ENCODE measurements at places on chromosomes 6 and 20.
A peak's percentile ranks its signal among the peaks of the same experiment; 100 is the strongest.

GRCh38 chr20:1375515-1375914 is 17.3 kb downstream of the FKBP1A start:
- DNase-seq: no peak

DNA sequence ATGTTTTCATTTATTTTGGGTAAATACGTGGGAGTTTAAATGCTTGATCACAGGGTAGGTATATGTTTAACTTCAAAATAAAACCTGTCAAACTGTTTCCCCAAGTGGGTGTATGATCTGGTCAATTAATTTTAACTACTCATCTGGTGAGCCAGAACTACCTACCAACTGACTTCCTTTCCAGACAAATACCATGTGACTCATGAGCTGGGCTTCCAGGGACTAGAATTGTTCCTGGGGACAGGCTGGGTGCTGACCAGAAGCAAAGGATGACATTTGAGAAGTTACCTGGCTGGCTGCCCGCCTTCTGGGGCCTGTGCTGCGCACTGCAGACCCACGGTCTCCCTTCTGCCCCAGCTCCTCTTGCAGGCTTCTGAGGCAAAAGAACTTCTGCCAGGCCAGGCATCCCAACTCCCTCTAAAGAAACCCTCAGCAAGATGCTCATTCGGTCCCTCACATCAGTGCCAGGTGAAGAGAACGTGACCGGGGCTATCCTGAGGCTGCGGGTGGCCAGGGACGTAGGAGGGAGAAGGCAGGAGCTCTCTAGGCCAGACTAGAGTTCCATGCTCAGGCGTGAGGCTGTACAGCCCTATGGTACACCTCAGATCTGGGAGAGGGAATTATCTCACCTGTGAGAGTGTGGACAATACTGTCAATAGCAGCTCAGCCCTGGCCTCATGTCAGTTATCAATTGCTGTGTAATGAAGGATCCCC is 103.6 kb downstream of the JPH2 start:
- peak; percentile 29 for DNase-seq

DNA sequence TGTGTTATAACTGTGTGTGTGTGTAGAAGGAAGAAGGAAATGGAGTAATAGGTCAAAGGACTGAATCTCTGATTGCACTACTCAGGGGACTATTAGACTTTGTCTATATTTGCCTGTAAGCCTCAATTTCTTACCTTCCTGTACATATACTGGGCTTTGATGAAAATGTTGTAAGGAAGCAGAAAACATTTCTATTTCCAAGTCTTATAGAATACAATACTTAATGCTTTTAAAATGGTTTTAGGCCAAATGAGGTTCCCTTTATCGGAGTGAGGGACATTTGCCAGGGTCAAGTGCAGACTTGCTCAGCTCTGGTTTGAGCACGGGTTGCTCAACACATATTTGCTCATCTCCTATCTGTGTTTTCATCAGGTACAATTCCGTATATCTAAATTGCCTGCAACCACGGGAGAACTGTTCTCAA is 28.3 kb downstream of the MEP1A start:
- no peak for DNase-seq

DNA sequence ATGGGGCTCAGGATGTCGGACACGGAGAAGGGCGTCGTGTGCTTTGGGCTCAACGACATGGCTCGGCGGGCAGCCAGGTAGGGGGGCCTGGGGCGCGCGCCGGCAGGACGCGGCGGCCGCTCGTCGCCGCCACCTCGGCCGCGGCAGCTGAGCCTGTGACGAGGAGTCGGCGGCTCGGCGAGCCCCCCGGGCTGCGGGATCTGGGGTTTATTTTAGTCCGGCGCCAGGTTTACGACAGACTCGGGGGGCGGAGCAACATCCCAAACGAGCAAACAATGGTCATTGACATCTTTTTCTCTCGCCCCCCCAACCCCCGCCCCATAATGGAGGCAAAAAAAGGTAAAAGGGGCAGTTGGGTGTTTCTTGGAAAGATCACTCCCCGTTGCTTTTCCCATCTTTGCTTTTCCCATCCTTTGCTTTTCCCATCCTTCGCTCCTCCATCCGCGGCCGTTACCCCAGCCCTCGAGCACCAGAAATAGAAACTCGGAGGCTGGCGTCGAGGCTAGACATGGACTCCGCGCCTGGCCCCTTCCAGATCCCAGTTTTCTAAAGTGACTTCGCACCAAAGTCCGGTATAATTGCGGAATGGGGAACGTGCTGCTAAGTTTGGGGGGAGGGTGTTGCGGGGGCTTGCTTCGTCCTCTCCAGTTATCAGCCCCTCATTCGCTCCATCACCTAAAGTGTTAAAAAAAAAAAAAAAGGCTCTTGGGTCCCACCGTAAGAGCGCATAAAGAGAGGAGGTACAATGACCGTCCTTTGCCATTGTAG is at the start of gene NKX2-4:
Gene NKX2-4, minus strand, starts transcription at position 186 of the 768 bp plus-strand sequence. Its CDS starts 127 bp downstream, at position 59.
- DNase-seq: no peak

- DNase-seq: no peak
Observed at GRCh38 chr6:169905041-169905807, 153.8 kb downstream of the ERMARD start.

- no peak for DNase-seq
Observed at GRCh38 chr20:496126-496696, 33.9 kb upstream of the TBC1D20 start.

DNA sequence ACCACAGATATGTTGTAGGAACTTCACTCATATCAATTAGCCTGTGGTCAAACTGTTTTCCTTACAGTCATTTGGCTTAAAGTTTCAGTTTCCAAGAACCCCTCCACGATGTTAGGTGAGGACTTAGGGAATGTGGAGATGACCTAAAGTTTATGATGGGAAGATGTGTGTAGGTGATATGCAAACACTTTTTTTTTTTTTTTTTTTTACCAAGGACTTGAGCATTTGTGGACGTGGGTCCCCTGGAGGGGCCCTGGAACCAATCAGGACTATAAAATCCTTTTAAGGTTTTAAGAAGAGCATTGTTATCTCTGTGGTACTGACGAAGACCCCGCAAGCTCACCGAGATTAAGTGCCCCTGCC is 478 bp upstream of the MTHFD1L start:
- no peak for DNase-seq

DNA sequence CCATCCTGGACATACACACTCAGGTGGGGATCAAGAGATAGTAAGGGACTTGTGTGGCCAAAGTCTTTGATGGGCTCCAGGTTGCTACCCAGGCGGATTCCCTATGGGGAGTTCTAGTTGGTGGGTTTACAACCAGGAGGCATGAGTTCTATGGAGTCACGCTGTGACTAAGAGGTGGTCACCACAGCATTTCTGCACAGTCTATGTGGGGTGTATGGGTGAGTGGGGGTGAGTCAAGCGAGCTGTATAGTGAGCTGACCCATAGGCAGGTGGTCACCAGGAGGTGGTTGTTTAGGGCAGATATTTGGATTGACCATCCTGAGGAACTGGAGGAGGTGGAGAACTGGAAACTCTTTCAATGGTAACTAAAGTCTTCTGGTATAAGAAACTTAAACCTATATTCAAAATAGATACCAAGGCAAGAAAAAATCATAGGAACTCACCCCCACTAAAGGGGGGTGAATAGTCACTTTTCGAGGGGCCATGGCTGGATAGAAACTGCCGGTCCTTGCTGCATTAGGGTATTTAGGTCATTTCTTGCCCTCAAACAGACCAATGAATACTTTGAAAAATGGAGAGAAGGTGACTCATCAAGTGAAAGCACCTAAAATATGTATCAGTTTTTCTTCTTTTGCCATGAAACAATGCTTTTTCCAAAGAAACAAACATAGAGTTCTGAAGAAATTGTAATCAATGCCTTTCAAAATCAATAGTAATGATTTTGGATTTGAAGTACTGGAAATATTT is 84.3 kb upstream of the NRN1 start:
- DNase-seq: no peak

DNA sequence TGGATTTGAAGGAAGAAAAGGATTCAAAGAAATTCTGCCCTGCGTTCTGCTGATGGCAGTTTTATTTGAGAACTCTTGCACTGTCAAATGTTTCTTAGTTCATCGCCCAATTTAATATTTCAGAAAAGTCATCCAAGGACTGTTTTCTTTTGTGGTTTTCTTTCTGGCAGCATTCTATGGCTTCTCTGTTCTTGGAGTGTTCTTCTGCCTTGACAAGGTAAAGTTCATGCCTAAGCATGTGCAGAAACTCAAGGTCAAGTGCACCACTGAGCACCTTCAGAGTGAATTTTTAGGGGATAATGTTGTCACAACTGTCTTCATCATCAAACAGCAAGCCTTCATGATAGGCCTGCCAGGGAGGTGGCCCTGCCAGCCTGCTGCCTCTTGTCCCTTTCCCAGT is 225.6 kb downstream of the PLCB1 start:
- no peak for DNase-seq

- no peak for DNase-seq
Observed at GRCh38 chr6:56953597-56954402, 1.1 kb upstream of the BEND6 start.

DNA sequence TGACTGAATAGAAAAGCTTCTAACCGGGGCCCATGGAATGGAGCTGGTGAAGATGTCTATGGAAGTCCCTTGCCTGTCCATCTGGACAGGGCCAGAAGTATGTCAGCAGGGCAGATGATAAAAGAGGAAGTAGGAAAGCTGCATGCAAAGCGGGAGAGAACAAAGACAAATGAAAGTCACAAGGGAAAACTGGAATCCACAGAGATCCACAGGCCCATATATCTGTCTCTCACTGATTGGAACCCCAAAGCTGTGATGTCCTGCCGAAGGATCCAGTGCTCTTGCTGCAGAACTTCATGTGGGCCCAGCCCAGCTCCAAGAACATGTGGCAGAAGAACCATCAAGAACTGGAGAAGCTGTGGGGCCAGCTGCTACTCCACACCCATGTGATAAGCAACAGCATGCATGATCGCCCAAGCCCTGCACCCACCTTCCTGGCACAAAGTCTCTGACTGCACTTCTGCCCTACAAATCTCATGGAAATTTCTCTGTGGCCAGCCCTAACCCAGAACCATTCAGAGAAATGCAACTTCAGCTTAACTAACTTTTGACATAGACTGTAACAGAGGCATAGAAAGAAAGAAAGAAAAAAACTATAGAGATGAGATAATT is 716.0 kb downstream of the KIF16B start:
- DNase-seq: no peak

GRCh38 chr20:57772349-57772964 is 62.6 kb upstream of the PMEPA1 start:
- DNase-seq: no peak

GRCh38 chr6:126535595-126535994 is 195.7 kb downstream of the CENPW start:
- DNase-seq: no peak

- DNase-seq: no peak
Observed at GRCh38 chr20:11906626-11907480, 10.8 kb upstream of the BTBD3 start.

DNA sequence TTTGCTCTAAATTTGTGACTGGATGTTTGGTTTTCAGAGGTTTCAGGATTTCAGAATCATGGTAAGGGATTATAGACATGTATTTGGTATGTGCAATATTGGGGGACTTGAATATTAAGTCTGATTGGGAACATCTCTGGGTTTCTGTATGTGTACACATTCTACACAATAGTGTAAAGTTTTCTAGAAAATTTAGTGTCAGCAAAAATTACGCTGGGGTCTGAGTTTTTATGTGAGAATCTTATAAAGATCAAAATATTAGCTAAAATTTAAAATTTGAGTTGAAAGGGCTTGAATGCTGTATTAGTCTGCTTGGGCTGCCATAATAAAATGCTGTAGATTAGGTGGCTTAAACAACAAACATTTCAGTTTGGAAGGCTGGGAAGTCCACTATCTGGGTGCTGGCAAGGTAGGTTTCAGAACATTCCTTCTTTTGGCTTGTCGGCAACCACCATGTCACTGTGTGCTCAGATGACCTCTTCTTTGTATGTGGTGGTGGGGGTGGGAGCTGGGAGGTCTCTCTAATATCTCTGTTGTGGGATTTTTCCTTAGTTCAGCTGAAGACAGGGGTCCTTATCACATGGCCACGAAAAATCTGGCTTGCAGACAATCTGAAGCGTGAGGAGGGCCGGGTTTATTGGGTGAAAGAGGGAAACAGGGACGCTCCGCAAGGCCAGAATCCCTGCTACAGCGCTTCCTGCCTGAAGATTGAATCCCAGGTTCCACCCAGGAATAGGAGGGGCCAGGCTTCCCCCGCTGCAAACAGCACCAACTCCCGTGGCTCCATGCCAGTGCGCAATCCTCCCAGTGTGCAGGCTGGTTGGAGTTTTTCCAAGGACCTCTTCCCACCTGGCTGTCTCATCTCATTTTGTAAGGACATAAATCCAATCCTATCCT is 299.7 kb downstream of the PLCB1 start:
- DNase-seq: no peak

GRCh38 chr20:33554914-33555420 is 65.1 kb downstream of the CBFA2T2 start:
- peak; percentile 24 for DNase-seq

- DNase-seq: no peak
Observed at GRCh38 chr20:50111120-50111828, 1.7 kb downstream of the UBE2V1 start.

DNA sequence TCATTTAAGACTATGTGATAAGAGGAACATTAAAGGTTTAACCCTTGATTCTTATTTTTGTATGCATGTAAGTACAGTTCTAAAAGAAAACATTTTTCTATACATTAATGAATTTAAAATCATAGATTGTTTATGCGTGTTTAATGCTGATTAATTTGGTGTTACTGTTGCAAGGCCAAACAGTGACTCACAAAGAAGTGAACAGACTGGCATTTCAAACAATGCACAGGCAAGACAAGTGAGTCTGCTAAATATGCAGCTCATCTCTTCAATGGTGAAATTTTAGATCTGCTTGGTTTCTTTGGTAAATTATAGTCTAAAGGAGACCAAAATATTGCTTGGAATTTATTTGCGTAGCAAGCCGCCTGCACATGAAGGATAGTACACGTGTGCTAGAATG is 417.4 kb upstream of the SOX4 start:
- DNase-seq: no peak

DNA sequence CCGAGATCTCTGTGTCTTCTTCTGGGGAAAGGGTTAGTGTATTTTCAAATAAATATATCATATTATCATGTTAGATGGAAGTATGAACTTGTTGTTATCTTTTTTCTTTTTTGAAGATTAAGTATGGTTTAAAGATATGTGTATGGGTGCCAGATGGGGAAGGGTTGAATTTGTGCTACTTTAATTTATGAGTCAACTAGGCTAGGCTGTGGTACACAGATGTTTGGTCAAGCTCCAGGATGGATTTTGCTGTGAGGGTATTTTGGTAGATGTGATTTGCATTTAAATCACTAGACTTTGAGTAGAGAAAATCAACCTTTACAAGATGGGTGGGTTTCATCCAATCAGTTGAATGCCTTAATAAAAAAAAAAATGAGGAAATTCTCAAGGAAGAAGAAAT is 886.6 kb upstream of the ADGRB3 start:
- DNase-seq: no peak

- DNase-seq: no peak
Observed at GRCh38 chr6:112202639-112203341, 51.6 kb downstream of the LAMA4 start.

All from HCT116 (cell line).